Stimulated activated CD4-positive, alpha-beta T cell treated with anti-CD3 and anti-CD28 coated beads, Interleukin-12 subunit alpha, Interleukin-12 subunit beta, amount 100 ng/mL, for 24 hours (primary cell): ENCODE measurements at places on chromosomes 16 and 17.

- DNase-seq = no peak
Observed at GRCh38 chr16:16028311-16028999, 79.0 kb downstream of the ABCC1 start.

DNA sequence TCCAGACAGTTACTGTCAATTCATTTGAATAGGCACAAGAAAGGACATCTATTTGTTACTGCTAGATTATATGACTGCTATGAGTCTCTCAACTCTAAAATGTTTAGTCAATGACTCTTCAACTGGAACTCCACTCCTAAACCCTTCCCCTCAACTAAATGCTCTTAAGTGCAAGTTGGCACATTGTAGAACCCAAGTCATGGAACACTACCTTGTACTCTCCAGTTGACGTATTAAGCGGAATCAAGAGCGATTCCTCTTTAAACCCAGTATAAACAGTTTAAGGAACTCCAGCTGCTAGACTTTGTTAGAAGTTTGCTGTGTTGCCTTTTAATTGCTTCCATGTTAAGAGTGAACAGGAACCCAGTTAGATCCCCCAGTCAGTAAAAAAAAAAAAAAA, 44.6 kb downstream of the STH start:
- no peak for DNase-seq

DNA sequence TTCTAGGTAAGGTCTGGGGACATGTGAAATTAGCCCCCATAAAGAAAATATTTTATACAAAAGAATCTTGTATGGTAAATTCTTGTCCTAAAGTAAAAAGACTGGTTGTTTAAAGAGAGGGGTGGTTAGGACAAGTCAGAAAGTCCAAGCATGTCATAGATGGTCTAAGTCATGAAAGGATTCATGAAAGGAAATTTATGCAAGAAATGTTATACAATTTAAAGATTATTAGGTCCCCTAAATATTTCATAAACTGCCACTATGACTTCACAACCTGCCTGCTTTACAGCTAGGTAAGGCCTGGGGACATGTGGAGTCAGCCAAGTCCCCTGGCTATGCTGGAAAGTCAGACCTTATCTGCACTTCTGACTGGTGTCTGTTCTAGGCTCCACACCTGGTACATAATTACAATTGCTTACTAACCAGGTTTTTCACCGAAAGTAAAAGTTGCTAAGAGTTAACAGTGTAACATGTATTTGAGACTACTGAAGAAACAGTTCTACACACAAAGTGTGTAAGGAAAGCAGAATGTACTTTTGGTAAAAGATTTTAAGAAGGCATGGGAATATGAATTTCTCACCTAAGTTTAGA, 17.0 kb downstream of the N4BP1 start:
- no peak for DNase-seq

GRCh38 chr17:62819511-62820221, 11.6 kb upstream of the MARCHF10 start:
- no peak for DNase-seq

- no peak for DNase-seq
Observed at GRCh38 chr16:79468121-79468552, 132.4 kb downstream of the MAF start.

- no peak for DNase-seq
Observed at GRCh38 chr16:47064775-47065174, 79.0 kb downstream of the NETO2 start.

DNA sequence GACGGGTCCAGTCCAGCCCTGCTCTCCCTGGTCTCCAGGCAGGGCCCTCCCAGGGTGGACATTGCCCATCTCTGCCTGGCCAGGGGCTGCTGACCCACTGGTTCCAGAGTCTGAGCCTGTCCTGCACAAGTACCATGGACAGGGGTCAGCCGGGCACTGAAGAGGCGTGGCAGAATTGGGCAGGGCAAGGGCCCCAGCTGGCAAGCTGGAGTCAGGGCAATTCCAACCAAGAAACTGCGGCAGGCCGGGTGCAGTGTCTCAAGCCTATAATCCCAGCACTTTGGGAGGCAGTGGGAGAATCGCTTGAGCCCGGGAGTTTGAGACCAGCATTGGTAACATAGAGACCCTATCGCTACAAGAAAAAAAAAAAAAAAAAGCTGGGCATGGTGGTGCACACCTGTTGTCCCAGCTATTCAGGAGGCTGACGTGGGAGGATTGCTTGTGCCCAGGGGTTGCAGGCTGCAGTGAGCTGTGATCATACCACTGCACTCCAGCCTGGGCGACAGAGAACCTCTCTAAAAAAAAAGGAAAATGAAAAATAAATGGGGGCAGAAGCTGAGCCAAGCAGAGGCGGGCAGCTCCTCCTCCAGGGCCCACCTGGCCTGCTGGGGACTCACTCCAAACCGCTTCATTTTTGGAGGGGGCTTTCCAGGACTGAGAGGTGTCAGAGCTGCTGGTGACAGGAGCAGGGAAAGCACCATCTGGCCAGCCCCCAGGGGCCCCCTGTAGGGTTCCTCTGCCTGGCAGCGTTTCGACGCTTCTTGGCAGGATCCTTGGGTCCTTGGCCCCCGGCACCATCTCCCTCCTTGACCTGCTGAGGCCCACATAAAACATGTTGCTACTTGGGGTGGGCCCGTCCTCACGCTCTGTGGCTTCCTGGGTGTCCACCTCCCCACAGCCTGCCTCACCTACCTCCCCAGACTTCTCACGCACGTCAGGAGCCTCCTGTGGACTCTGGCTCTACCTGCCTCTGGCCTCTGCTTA, 2.9 kb upstream of the MAFG start:
- DNase-seq = no peak

DNA sequence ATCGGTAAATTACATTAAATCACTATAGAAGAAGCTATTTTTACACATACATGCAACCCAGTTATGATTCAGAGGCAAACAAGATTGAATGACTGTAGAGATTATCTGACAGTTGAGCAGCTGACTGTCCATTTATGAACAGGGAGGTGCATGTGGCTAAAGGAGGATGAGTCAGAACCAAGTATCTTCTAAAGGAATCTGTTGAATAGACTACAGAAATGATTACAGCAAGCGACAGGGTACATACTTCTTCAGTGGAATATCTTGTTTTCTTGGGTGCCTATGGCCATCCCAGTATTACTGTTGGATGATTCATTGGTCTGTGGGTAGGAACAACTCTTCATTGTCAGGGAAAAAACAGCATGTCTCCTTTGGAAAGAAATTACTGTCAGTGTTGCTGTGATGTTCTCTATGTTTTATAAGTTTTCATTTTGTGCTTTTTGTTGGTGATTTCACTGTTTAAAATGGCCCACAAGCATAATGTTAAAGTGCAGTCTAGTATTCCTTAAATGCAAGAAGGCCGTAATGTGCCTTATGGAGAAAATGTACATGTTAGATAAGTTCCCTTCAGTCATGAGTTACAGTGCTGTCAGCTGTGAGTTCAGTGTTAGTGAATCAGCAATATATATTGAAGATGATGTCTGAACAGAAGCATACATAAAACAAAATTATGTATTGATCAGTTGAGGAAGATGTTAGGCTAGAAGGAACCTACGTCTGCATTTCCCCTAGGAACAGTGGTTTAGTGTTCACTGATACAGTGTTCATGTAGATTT, 27.0 kb downstream of the CBFB start:
- DNase-seq = no peak

GRCh38 chr17:82658796-82659452, 10.7 kb upstream of the WDR45B start:
- no peak for DNase-seq

DNA sequence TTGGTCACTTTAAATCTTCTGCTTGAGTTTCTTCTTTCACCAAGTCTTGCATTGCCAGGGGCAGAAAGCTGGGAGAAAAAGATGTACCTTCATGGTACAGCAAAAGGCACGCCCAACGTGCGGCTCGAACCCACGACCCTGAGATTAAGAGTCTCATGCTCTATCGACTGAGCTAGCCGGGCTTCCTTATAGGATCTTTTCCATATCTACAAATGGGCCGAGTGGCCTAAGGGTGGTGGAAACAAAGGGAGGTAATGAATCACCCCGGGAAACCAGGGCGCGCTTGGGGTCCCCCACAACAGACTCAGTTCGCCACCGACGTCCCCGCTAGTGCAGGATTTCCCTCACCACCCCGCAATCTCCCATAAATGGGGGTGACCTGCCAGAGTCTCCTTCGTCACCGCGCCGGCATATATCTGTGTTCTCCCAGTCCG, 7.5 kb upstream of the OR1F1 start:
- DNase-seq = no peak

DNA sequence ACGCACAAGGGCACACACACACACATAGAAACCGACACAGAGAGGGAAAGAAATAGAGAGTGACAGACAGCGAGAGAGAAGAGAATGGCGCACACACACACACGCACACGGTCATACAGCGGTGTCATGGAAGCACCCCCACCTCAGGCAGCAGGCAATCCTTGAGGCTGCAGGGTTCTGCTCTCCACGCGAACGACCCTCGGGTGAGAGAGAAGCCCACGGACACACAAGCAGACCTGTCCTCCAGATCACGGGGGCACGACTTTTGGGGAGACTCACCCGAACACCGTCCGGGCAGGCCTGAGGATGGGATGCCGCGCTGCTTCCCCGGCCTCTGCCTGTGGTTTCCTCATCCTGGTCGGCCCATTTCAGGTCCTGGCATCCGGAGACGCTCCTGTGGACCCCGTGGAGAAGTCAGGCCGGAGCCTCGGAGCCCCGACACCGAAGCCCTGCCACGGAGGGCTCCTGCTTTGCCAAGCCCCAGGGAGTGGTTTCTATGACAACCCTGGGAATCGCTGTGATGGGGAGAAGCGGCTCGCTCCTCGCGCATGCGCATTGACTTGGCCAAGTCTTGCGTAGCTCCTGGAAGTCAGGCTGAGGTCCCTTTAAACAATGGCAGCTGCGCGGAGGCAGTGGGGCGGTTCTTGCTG, 118.2 kb upstream of the KCNJ18 start:
- DNase-seq = no peak

DNA sequence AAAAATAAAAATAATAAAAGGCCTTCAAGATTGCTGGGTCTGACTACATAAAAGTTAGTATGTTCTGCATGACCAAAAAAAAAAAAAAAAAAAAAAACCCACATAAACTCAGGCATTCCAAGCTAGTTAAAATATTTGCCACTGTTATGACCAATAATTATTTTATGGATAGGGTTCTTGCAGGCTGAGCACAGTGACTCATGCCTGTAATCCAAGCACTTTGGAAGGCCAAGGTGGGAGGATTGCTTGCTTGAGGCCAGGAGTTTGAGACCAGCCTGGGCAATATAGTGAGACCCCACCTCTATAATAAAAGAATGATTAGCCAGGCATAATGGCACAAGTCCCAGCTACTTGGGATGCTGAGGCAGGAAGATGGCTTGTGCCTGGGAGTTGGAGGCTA, 8.1 kb downstream of the SCNN1B start:
- DNase-seq = no peak

DNA sequence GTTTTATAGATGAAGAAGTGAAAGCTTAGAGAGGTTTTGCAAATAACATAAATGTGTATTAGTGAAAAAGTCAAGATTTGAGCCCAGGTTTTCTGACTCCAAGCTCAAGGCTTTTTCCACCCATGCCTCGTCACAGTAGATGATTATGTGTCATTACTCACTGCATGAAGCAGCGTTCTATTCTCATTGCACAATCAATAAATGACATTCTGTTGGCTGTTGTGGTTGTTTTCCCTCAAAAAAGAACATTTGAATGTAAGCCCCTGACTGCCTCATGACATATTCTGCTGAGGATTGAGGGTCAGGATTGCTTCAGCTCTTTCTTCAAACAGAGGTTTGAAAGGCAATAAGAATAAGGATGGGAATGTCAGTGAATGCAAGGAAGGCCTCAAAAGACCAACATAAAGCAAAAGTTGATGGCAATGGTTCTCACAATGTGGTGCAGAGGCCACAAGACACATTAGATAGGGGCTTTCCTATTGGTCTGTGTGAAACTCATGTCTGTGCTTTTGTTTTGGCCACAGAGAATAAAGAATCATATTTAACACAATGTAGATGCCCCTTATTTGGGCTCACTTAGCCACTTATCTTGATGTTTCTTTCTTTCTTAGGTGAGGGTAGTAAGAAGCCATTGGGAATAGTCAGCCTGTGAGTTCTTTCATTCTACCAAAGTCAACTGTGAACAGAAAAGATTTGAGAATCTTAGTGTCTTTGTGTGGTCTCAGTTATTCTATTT, 5.4 kb upstream of the MMD start:
- DNase-seq = no peak

- no peak for DNase-seq
Observed at GRCh38 chr17:27489045-27489715, 32.9 kb downstream of the KSR1 start.

DNA sequence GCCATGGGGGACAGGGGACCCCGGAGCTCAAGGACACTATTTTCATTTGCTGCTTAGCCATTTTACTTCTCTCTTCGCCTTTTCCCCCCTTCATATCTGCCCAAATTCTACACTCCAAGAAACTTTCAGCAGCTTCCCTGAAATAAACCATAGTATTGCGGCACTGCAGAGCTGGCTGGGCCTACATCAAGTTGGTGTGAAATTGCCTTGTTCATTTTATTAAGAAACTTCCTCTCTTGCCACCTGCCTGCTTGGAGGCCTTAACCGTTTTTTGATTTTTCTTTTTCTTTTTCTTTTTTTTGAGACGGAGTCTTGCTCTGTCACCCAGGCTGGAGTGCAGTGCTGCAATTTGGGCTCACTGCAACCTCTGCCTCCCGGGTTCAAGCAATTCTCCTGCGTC, 7.4 kb upstream of the CPNE2 start:
- DNase-seq = no peak

- peak; percentile 41 for DNase-seq
Observed at GRCh38 chr16:89422527-89422904, 67.8 kb downstream of the ANKRD11 start.
